Stimulated activated CD4-positive, alpha-beta T cell treated with anti-CD3 and anti-CD28 coated beads, Interleukin-2, amount 100 ng/mL, for 4 hours (primary cell): ENCODE measurements at places on chromosomes 6 and 20.

DNA sequence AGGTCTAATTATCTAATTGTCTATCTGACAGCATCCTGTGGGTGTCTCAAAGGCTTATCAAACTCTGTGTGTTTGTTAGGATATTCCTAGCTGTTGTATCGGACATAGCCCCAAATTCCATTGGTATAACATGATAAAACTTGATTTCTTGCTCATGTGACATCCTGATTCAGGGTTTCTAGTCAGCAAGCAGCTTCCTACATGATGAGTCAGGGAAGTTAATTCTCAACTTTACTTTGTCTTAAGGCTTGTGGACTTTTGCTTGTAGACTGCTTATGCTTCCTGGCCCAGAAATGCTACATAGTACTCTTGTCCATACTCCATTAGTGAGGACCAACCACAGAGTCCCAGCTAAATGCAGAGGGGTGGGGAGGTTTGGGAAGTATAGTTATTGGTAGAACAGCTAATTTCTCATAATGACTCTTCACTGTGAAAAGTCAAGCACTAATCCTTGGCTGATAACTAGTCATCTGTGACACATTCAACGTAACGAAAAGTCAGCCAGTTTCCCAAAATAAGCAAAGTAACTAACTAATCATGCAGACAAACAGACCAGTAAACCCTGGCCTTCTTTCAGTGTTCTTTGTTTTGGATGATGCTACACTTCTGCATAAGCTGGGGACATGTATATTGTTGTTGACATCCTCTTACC is 25.8 kb downstream of the NKAIN2 start:
- DNase-seq = no peak

DNA sequence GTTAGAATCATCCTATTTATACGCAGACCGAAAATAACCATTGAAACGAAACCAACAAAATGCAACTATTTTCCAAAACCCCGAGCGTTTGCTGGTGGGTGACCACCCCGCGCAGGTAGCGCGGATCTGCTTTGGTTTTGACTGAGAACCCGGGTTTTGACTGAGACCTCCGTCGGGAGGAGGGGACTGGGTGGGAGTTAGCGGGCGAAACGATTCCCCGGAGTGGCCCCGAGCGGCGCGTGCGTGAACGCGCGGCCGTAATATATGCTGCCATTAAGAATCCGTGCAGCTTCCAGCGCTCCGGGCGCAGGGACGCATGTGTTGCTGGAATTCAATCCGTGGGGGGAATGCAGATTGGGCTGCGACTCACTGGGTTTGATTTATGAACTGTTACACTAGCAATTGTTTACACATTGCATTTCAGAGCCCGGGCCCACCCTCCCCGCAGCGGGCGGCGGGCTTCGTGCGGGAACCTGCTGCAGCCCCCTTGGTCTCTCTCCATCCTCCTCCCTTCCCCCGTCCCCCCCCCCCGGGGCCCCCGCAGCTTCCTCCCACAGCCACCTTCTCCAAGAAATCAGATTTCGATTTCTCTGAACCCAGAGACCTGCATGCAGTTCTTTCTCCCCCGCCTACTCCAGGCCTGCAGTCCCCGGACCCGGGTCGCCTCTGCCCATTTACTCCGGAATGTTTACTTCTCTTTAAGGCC is 9.9 kb downstream of the NRN1 start:
- no peak for DNase-seq

GRCh38 chr20:44357555-44358125 is 2.1 kb downstream of the HNF4A start:
- no peak for DNase-seq

DNA sequence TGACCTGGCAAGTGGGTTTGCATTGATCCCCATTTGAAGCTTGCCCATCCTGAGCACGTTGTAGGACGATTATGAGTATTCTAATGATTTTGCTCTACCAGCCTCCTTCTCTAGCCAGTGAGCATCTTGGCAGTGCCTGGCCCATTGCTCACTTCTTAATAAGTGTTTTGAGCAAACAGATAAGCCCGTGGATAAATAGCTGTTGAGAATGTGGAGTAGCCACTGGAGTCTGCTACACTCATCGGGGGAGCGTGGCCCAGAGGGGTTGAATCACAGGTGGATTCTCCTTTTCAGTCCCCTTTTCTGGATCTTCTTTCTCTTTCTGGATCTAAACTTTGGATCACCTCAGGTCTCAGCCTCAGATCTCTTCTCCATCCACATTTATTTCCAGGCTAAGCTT is 15.9 kb upstream of the EDN3 start:
- DNase-seq = no peak

- DNase-seq = no peak
Measured at GRCh38 chr20:49252556-49253350, 25.1 kb downstream of the ZNFX1 start.

DNA sequence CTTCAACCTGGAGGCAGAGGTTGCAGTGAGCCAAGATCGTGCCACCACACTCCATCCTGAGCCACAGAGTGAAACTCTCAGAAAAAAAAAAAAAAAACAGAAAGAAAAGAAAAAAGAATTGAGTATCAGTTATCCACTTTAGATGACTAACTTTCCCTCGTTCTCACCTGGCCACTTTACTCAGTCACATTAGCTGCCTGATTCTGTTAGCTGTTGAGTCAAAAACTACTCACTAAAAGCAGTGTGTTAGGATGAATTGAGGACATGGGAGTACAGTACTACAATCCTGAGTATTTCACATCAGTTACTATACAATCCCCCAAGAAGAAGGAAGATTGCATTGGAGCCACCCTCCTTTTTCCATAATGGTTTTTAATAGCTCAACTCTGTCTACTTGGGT is 114.6 kb downstream of the ADAT2 start:
- no peak for DNase-seq
